ENCODE measurements at places on chromosomes 12 and 14.

DNA sequence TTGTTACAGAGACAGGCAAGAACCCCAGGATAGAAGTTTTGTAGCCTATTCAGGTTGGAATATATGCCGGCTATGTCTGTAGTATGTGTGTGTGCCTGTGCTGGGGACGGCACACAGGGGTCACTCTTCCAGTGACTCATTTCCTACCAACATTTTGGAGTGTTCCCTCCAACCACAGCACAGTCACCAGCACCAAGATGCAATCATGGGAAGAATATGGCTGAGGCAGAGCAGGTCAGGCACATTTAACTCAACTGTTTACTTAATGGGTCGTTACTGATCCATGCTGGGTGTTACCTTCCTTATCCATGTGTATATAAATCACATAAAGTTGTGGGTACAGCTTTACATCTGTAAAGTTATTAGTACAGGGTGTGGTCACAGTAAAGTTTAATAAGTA lies 178.3 kb downstream of the PRKD1 start:
- DNase-seq: no peak

GRCh38 chr12:3712209-3712992 lies 40.5 kb downstream of the CRACR2A start:
- DNase-seq: no peak

- peak; percentile 70 for DNase-seq
Measured at GRCh38 chr12:127145929-127146789, 1120.8 kb upstream of the TMEM132C start.

GRCh38 chr12:31298515-31298910 lies 27.4 kb downstream of the SINHCAF start:
- no peak for DNase-seq

DNA sequence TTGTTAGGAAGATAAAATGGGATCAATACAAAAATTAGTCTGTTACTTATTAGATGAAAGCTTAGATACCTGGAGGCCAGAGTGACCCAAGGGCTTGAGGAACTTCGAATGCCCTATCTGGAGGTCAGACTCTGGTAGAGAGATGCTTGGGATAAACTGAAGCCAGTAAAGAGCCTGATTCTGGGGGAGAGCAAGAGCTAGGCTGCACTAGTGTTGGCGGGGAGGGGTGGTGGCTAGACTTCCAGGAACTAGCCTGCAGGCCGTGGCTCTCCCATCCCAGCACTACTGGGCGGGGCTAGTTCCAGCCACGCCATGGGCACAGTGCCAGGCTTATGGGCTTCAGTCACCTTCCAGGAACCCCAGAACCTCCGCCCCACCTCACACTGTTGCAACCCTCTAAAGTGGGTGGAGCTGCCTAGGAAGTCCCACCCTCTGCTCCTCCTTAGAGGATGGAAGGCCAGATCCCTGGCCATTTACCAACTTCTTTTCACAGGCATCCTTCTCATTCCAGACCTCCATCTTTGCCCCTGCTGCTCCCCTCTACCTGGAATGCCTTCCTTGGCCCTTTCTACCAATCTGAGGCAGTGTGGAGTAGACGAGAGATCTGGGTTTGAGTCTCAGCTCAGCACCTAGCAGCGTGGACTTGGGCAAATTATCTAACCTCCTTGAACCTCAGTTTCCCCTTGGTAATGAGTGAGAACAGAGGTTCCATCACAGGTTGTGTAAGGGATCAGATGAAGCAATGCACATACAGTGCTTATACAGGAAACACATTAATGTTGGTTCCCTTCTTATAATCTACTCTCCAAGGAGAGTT lies 6.3 kb upstream of the NFE2 start:
- DNase-seq: peak; percentile 56

DNA sequence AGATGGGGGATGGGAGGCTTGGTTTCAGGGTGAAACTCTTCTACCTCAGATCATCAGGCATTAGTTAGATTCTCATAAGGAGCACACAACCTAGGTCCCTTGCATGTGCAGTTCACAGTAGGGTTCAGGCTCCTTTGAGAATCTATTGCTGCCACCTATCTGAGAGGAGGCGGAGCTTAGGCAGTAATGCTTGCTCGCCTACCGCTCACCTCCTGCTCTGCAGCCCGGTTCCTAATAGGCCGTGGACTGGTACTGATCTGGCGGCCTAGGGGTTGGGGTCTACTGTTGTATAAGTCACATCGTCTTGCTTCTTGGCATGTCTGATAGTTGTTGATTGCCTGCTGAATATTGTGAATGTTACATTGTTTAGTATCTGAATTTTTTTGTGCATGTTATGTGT lies 12.2 kb downstream of the SCYL2 start:
- DNase-seq: no peak

GRCh38 chr14:64541972-64542835 lies 1.7 kb downstream of the HSPA2 start:
- peak; percentile 29 for DNase-seq

GRCh38 chr14:68894802-68895703 lies 84.0 kb downstream of the ACTN1 start:
- no peak for DNase-seq

DNA sequence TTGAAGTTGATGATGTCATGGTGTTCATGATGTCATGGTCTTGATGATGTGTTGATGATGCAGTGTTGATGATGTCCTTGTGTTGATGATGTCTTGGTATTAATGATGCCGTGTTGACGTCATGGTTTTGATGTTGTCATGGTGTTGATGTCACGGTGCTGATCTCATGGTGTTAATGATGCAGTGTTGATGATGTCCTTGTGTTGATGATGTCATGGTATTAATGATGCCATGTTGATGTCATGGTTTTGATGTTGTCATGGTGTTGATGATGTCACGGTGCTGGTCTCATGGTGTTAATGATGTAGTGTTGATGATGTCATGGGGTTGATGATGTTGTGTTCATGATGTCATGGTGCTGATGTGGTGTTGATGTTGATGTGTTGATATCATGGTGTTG lies 48.0 kb upstream of the RIMBP2 start:
- no peak for DNase-seq

DNA sequence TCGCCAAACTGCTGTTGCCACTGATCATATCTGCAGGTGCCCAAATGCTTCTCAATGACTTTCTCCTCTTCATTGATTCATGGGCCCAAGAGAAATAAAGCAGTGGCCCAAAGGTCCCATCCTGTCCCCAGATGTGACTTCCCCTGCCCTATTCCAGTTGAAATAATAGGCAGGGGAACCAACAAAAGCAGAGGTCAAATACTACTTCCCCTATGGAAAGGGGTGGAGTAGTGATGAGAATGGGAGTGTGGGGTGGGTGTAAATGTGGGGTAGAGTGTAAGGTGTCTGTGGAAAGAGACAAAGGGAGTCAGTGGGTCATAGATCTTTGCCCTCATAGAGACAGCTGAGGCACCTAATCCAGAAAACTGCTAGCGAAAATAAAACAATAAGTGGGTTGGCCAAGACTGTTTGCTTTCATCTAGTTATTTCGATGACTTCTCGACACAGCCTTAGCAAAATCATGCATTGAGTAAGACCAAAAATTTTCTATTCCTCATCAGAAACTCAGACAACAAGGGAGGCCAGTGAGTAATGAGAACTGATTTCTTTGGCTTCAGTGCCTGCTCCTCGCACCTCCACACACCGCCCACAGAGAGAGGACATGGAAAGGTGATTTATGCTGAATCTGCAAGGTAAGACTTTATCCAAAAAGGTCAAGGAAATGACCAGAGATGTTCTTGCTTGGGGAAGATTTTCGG lies 10.9 kb upstream of the IL22 start:
- no peak for DNase-seq

- DNase-seq: no peak
Measured at GRCh38 chr12:88237954-88238353, 95.8 kb downstream of the TMTC3 start.

GRCh38 chr12:66823857-66824570 lies 145.1 kb upstream of the GRIP1 start:
- no peak for DNase-seq

GRCh38 chr12:112900298-112901145 lies 6.2 kb upstream of the OAS1 start:
- DNase-seq: peak; percentile 49

GRCh38 chr14:39877577-39878190 lies 445.5 kb upstream of the FBXO33 start:
- DNase-seq: no peak

GRCh38 chr12:48968467-48968866 lies 3.1 kb downstream of the WNT10B start:
- no peak for DNase-seq

- no peak for DNase-seq
Measured at GRCh38 chr12:1643905-1644533, 15.0 kb downstream of the WNT5B start.

DNA sequence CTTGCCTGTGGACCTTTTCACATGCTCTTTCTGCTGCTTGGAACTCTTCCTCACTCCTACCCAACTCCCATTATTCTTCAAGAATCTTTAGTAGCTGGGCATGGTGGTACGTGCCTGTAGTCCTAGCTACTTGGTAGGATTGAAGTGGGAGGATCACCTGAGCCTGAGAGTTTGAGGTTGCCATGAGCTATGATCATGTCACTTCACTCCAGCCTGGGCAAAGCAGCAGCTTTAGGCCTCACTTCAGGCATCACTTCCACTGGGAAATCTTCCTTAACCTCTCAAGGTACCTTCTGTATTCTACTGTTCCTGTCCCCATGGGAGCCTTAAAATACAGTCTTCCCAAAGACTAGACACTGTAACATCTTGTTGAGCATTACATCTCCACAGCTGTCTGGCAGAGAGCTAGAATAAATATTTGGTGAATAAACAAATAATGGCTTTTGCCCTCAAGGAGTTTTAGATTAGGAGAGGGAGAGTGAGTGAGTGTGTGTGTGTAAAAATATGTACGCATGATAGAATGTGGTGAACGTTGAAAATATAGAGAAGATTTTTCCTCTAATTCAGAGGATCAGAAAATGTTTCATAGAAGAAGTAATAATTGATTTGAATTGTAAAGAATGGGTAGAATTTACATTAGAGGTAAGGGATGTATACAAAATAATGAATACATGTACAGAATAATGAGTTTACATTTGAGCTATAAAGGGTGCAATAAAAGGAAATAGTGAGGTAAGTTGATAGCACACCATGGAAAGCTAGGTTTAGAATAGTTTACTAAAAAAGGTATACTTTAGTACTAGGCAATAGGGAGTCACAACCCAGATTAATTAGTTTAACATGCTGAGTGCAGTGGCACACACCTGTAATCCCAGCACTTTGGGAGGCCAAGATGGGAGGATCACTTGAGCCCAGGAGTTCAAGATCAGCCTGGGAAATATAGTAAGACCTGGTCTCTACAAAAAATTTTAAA lies 29.2 kb upstream of the BMAL2 start:
- DNase-seq: no peak

- no peak for DNase-seq
Measured at GRCh38 chr12:52439845-52440244, 5.7 kb upstream of the KRT75 start.

DNA sequence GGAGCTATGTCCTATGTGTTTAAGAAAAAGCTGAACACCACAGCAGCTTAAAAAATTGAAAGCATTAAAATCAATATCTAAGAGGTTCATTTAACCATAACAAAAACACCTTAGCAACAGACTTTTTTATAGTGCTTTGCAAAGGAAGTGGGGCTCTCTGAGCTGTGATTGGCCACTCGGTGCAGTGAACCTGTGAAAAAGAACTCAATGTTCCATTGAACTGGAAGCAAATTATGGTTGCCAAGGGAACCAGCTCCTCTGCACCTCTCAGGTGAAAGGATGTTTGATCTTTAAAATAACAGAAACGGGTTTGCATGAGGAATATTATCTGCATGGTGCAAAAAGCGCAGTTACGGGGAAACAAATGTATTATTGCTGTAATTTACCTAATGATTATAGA lies 149.4 kb downstream of the SNAPC1 start:
- no peak for DNase-seq

- DNase-seq: no peak
Measured at GRCh38 chr14:76705214-76705613, 56.1 kb upstream of the VASH1 start.

All from activated CD4-positive, alpha-beta memory T cell treated with anti-CD3 and anti-CD28 coated beads, Interleukin-2, amount 10 ng/mL, durations not matched to agents 7 days and 5 days (primary cell).